ENCODE measurements at places on chromosomes 5 and 9. TPM values are rescaled to one million over a fixed set of nuclear protein-coding genes. Genes with fewer than 3 reads are reported as not detected.

QRFP gene
- not detected for total RNA-seq

PFN3 gene
- total RNA-seq, result not detected

TMC1 gene
- not detected for total RNA-seq

PCDHB5 gene
- total RNA-seq, result 3.1 TPM

RFX3 gene
- 4.4 TPM for total RNA-seq

EFNA5 gene
- 24.6 TPM for total RNA-seq

LVRN gene
- not detected for total RNA-seq

PCDHGA9 gene
- total RNA-seq, result 5.2 TPM

PRELID2 gene
- 9.7 TPM for total RNA-seq

FBN2 gene
- total RNA-seq, result 31.9 TPM

NEURL1B gene
- 5.1 TPM for total RNA-seq

PPP3R2 gene
- total RNA-seq, result not detected

SLC25A2 gene
- total RNA-seq, result not detected

SCAMP1 gene
- 33.4 TPM for total RNA-seq

DMGDH gene
- 2.9 TPM for total RNA-seq

C9orf153 gene
- not detected for total RNA-seq

PROB1 gene
- 3.6 TPM for total RNA-seq

LMAN2 gene
- 308 TPM for total RNA-seq

EIF4E1B gene
- not detected for total RNA-seq

COL23A1 gene
- 0.21 TPM for total RNA-seq

ADAMTSL1 gene
- total RNA-seq, result 0.62 TPM

CBY3 gene
- not detected for total RNA-seq

IL11RA gene
- 5.9 TPM for total RNA-seq

IL17B gene
- not detected for total RNA-seq

CDKN2B-AS1 gene
- total RNA-seq, result 0.04 TPM

ZNF883 gene
- total RNA-seq, result 3.0 TPM

GPSM1 gene
- 41.3 TPM for total RNA-seq

SPEF2 gene
- total RNA-seq, result 3.2 TPM

All from kidney epithelial cell (primary cell).